ENCODE measurements at places on chromosomes 4 and X.

GRCh38 chr4:22187203-22187820, 238.7 kb upstream of the KCNIP4 start:
- no peak for DNase-seq

DNA sequence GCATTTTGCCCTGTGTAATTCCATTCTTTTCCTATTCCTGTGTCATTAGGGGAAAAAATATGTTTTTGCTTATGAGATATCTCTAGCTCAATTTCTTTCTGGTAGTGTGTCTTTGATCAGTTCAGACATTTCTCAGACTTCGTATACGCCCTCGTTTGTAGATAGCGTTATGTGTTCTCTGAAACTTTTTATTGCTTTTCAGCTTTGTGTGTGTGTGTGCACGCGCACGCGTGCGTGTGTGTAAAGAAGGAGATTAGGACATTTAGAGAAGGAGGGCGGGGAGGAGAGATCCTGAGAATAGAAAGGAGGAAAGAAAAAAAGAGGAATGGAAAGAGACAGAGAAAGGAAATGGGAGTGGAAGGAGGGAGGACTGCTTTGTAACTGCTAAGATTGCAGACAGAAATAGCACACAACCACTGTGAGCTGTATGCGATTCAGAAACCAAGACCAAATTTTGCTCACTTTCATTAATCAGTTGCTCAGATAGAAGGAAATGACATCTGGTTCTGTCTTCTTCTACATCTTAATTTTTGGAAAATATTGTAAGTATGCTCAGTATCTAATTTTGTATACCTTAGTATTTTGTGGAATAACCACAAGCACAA, at the start of gene RXFP1:
TSS of gene RXFP1 (plus strand) at position 399 of the 605 bp plus-strand sequence. CDS start at position 494, 95 bp downstream.
- DNase-seq = no peak

GRCh38 chr4:175282407-175282806, 364.2 kb downstream of the ADAM29 start:
- DNase-seq = no peak

DNA sequence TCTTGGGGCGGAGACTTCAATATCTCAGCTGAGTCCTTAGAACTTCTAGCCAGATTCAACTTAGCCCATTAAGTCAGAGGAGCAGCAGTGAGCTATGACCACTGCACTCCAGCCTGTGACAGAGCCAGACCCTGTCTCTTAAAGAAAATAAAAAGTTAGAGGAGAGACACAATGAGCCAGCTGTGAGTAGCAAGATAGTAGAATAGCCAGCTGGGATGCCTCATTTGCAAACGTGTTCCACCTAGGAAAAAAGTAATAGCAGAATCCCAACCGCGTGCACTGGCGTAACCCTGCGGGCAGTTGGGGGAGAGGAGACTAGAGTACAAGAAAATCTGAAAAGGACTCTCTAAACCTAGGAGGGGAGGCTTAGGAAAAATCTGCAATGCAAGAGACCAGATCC, 133.2 kb upstream of the ANXA3 start:
- no peak for DNase-seq
